Stimulated activated CD4-positive, alpha-beta T cell treated with anti-CD3 and anti-CD28 coated beads, Interleukin-12 subunit alpha, Interleukin-12 subunit beta, amount 100 ng/mL, for 48 hours (primary cell): ENCODE measurements at places on chromosomes 11 and 22.

GRCh38 chr11:112334381-112334780 lies 73.7 kb upstream of the PLET1 start:
- no peak for DNase-seq

- no peak for DNase-seq
Observed at GRCh38 chr11:69054397-69055211, 5.9 kb downstream of the TPCN2 start.

- DNase-seq = no peak
Observed at GRCh38 chr22:23256986-23257888, 76.9 kb downstream of the BCR start.

DNA sequence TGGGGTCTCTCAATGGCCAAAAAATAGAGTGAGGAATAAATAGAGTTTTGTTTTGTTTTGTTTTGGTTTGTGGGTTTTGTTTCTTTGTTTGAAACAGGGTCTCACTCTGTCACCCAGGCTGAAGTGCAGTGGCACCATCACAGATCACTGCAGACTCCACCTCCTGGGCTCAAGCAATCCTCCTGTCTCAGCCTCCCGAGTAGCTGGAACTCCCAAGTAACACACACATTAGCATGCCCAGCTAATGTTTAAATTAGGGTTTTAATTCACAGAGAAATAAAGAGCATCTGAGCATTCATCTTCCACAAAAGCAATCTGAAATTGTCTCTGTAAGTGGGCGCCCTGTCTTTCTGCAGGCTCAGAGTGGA lies 9.2 kb upstream of the IFITM3 start:
- no peak for DNase-seq
